ENCODE measurements at places on chromosomes 13 and 19.

DNA sequence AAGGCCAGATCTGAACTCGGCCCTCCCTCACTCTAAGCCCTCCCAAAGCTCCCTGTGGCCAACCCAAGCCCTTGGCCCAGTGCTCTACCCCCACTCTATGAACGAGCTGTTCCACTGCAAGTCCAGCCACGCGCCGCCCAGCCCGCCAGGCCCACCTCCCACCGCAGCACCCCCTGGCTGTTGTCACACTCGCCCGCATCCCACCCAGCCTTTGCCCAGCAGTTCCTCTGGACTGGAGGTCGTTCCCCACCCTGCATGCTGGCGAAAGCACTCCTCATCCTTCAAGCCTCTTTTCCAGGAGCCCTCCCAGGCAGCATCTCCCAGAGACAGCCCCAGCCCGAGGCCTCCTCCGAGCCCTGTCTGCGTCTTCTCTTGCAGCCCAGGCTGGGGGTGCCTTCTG, 33.1 kb upstream of the ONECUT3 start:
- DNase-seq = no peak

DNA sequence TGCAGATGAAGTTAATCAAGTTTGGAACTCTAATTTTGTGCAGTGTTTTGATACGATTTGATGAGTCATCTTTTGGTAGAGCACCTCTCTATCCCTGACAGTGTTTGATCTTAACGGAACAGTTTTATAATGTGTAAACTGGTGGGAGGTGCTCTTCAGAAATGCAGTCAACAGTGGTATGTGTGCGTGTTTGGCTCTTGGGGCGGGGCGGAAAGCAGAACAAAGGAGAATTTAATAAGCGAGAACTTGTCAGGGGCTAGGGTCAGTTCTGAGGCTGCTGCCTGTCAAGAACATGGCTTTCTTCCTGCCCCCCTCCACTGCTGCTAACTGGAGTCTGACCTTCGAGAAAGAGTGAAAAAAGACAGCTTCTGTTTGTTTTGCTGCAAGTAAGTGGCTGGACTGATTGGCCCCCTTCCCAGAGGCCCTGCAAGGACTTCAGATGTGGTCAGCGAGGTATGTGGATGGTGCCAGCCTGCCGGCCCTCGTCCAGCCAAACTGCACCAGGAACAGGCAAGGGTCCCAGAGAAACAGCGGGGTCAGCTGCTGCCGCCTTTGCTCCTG, 40.8 kb downstream of the BBC3 start:
- peak; percentile 41 for DNase-seq

DNA sequence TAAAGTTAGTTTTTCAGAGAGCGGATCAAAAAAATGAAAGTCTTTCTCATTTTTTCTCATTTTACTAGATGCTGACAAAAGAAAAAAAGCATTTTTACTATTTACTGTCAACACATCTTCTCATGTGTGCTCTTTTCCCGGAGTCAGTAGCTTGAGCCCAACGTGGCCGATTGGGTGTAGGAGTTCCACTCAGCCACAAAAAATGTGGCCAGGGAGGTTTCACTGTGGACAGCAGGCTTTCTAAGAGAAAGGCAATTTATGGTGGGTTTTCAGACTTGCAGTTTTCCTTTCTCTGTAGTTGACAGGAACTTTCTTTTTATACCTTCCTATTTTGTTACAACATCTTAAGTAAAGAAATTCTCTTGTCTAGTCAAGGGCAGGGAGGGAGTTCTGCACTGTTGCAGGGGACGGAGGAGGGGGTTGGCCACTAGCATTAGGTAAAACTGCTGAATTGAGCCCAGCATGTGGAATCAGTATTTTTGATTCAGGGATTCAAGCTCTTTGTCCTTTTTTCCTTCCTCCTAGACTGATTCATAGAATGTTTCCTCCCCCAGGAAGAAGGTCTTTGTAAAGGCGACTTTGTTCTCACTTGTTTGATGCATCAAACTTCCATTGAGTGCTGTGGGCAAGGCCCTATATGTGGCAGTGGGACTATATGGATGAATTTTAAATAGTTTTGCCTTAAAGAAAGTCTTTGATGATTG, 123.1 kb downstream of the B3GLCT start:
- DNase-seq = no peak

- no peak for DNase-seq
Measured at GRCh38 chr13:33006638-33007037, 9.6 kb upstream of the KL start.

GRCh38 chr13:99624936-99625540, 123.8 kb downstream of the TM9SF2 start:
- no peak for DNase-seq

GRCh38 chr13:47134939-47135489, 238.2 kb upstream of the HTR2A start:
- DNase-seq = no peak

- DNase-seq = peak; percentile 54
Measured at GRCh38 chr19:10122045-10122444, 2.3 kb upstream of the EIF3G start.

DNA sequence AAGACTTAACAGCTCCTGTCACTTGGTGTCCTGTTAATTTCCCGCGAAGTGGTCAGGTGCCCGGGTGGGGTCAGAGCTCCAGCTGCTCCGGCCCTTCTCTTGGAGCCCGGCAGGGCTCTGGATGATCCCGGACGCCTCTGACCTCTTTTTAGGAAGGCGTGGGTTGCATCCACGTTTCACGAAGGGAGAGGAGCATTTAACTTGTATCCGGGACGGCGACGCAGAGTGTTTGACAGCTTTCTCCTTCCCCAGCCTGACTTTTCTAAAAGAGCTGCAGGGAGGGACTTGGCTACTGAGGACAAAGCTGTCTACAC, 656 bp downstream of the ZNF155 start:
- DNase-seq = no peak

GRCh38 chr13:33106656-33107360, 90.6 kb downstream of the KL start:
- DNase-seq = no peak

DNA sequence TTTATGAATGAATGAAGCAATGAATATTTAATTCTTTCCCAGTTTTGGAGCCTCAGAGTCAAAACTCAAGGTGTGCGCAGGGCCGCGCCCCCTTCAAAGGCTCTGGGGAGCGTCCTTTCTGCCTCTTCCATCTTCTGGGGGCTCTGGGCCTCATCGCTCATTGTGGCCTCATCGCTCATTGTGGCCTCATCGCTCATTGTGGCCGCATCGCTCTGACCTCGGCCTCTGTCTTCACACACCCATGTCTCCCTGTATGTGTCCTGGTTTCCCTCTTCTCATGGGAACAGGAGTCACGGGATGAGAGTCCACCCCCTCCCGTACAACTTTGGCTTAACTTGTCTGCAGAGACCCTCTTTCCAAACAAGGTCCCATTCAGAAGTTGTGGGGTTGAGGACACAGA, 3.2 kb upstream of the MEX3D start:
- no peak for DNase-seq

DNA sequence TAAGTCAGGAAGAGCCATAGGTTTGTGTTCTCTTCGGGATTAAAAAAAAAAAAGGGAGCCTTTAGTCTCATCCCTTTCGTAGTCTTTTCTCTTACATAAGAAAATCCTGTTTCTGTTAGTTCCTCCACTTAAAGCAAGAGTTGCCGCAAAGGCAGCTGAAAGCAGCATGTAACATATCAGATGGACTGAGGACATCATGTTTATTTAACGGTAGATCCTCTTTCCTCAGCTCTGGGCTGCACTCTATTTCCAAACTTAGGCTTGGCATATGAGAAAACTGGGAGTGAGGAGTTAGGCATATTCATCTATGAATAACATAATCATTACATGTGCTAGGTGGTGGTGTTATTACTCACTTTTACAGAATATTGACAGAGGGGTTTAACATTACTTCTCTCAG, 391.2 kb downstream of the KLF12 start:
- DNase-seq = no peak

- DNase-seq = no peak
Measured at GRCh38 chr13:60562096-60562780, 165.2 kb downstream of the TDRD3 start.

GRCh38 chr19:55656552-55656951, 1.7 kb downstream of the U2AF2 start:
- DNase-seq = no peak

GRCh38 chr13:82687884-82688283, 1194.4 kb downstream of the SLITRK1 start:
- DNase-seq = peak; percentile 3

- peak; percentile 42 for DNase-seq
Measured at GRCh38 chr19:48975947-48976847, 11.1 kb downstream of the FTL start.

DNA sequence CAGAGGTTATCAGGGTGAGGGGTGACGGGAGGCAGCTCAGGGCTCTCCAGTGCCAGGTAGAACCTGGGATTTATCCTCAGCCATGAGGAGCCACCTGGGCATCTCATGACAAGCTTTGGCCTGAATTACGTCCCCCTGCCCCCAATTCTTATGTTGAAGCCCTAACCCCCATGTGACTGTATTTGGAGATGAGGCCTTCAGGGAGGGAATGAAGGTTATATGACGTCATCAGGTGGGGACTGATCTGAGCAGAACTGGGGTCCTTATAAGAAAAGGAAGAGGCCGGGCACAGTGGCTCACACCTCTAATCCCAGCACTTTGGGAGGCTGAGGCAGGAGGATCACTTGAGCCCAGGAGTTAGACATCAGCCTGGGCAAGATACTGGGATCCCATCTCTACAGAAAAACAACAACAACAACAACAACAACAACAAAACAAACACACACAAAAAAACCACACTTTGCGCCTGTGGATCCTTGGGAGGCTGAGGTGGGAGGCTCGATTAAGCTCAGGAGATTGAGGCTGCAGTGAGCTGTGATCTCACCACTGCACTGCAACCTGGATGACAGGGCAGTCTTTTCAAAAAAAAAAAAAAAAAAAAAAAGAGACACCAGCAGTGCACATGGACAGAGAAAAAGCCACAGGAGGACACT, 18.4 kb downstream of the ZFR2 start:
- no peak for DNase-seq

DNA sequence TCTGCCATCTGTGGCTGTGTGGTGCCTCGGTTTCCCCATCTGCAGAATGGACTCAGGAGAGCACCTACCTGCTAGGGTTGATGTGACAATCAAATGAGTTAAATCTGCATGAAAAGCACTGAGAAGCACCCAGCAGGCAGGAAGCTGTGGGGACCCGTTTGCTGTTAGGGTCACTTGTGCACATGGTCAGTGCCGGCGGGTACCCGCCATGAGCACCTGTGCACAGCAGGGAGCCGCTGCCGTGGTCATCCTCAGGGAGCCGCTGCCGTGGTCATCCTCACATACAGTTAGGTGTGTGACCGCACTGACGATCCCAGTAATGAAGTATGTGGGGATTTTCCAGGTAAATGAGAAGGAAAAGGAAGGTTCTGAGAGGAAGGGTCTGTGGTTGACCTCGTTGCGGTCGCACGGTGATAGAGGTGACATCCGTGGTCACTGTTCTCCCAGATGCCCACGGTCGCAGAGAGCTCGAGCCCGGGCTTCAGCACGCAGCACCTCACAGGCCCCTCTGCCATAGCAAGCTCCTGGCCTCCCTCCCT, 6.5 kb downstream of the MCF2L start:
- DNase-seq = no peak

GRCh38 chr13:76943646-76944045, 4.7 kb upstream of the ACOD1 start:
- DNase-seq = no peak

DNA sequence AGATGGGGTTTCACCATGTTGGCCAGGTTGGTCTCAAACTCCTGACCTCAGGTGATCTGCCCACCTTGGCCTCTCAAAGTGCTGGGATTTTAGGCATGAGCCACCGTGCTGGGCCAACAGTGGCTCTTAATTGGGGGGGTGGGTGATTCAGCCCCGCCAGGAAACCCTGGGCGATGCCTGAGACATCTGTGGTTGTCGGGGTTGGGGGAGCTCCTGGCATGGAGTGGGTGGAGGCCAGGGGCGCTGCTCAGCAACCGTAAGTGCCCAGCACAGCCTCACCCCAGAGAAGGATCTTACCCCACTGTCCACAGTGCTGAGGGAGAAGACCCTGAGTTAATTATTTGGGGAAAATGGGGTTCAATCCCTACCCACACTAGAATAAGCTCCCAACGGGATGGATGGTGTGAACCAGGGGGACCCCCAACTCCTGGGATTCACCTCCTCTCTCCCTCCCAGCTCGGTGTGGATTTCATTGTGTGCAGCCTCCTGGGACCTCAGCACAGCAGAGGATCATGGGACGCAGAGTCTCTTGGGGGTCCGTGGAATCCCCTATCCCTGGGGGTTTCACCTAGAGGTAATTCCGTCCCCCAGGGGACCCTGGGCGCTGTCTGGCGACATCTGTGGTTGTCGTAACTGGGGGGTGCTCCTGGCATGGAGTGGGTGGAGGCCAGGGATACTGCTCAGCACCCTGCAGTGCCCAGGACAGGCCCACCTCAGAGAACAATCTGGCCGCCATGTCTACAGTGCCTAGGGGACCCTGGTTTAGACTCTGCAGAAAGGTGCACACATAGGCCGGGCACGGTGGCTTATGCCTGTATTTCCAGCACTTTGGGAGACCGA, 68.9 kb downstream of the GADD45B start:
- DNase-seq = no peak

Data from cardiac muscle cell (in vitro differentiated cells and primary cell).